ENCODE measurements at places on chromosomes 3 and 15. TPM values are rescaled to one million over a fixed set of nuclear protein-coding genes. Genes with fewer than 3 reads are reported as not detected.

Gene CFAP20DC
- polyA plus RNA-seq, result 0.08 TPM

Gene ITGB5
- polyA plus RNA-seq, result 0.94 TPM

Gene NUP210
- 20.5 TPM for polyA plus RNA-seq

Gene TMEM62
- polyA plus RNA-seq, result 10.0 TPM

Gene IGF2BP2
- polyA plus RNA-seq, result not detected

Gene PARP15
- polyA plus RNA-seq, result 7.6 TPM

Gene SMCO1
- polyA plus RNA-seq, result not detected

Gene ARGFX
- not detected for polyA plus RNA-seq

Gene ACTR8
- polyA plus RNA-seq, result 13.1 TPM

Gene TAMM41
- 35.1 TPM for polyA plus RNA-seq

Gene TM4SF4
- polyA plus RNA-seq, result not detected

Gene PIERCE2
- polyA plus RNA-seq, result 0.30 TPM

Gene LRCH3
- polyA plus RNA-seq, result 7.4 TPM

Gene NLGN1
- not detected for polyA plus RNA-seq

Gene HIGD2B
- polyA plus RNA-seq, result not detected

Gene PLA2G4F
- not detected for polyA plus RNA-seq

Gene CLDN18
- not detected for polyA plus RNA-seq

Gene HYKK
- polyA plus RNA-seq, result 1.8 TPM

Gene PDIA5
- polyA plus RNA-seq, result 5.0 TPM
